ENCODE measurements at places on chromosomes 4 and X.
A peak's percentile ranks its signal among the peaks of the same experiment; 100 is the strongest.

- ATAC-seq, result peak; percentile 78
These were observed 77.2 kb downstream of the ATP10D start for GRCh38 chr4:47562297-47562696.

DNA sequence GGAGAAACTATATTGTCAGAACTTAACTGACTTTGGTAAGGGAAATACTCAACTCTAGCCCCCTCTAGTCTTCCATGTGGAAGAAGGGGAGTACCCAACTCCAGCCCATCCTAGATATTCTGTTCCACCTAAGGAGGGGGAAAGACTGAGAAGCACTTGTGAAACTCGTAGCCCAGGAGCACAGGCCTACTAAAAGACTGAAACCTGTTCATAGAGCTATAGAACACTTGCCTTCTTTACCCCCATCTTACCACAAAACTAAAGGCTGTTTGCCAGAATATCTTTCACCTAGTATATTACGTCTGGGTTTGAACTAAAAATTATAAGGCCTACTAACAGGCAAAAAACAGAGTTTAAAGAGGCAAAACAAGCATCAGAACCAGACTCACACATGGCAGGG is 15.5 kb downstream of the CLDN22 start:
- ATAC-seq, result no peak

- no peak for ATAC-seq
These were observed 39.6 kb downstream of the PTCHD1 start for GRCh38 chrX:23374291-23374690.

DNA sequence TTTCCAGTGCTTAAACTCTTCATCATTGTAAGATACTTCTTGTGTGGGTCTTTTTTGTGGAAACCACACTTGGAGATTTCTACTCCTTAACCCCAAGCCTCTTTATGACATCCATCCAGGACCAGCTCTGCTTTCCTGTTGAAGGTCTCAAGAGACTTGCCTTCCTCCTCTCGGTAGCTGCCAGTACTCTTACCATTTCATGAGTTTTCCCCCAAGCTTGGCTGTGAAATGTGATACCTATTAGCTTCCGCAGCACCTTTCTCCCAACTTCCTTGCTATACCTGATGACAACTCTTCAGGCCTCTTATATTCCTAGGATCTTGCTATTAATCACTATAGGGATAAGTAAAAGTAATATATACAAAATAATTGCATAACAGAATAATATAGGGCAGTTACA is 1.9 kb upstream of the DCK start:
- ATAC-seq, result no peak

DNA sequence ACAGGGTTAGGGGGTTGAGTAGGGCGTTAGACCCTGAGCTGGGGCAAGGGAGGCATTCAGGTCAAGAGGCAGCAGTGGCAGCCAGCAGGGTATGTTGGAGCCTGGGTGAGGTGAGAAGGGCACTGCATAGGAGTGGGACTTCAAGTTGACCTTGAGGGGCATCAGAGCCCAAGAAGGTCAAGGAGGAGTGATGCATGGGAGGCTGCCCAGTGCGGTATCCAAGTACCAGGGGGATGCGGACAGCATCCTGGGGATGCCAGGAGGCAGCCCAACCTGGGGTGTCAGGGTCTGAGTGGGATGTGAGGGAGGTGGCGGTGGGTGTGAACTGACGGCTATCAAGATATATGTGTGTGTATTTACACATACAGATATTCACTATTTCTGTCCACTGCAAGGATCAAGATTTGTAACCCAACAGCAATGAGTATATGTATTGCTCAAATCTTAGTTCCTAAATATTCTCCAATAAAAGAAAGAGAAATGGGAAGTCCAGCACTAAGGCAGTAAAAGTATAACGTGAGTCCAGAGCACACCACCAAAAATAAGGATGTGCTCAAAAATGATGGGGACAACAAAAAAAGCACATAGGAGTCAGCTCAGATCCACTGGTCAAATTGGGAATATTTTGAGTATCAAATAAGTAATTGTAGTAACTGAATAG is 9.8 kb upstream of the DCLK2 start:
- no peak for ATAC-seq

DNA sequence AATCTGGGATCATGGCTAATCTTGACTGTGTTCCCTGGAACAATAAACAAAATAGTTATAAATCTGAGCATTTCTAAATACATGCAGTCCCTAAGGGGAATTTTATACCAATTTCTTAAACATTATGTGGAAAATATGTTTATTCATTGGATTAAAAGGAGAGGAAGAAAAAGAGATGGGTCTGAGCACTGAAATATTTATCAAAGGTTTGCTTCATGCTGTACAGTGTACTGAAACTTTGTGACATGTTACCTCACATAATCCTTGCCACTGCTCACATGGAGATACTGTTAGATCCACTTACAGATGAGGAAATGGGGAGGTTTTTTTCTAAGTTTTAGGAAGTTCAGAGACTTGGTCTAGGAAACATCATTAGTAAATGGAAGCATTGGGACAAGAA is 443.6 kb downstream of the SPRY1 start:
- no peak for ATAC-seq

Data from SK-N-SH treated with all-trans-retinoic acid at 6 μM for 48 hours (cell line).